ENCODE measurements at places on chromosomes 3 and 15.

DNA sequence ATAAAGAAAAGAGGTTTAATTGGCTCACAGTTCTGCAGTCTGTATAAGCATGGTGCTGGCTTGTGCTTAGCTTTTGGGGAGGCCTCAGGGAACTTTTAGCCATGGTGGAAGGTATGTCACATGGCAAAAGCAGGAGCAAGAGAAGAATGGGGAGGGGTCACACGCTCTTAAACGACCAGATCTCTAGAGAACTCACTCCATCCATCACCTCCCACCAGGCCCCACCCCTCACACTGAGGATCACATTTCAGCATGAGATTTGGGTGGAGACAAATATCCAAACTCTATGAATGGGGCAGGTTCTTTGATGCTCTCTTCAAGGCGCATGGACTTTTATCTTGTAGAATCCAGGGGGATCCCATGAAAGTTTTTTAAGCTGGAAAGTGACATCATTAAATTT is 75.7 kb downstream of the ITPR1 start:
- no peak for DNase-seq

- DNase-seq, result no peak
Measured at GRCh38 chr3:36496684-36497633, 116.7 kb downstream of the STAC start.

DNA sequence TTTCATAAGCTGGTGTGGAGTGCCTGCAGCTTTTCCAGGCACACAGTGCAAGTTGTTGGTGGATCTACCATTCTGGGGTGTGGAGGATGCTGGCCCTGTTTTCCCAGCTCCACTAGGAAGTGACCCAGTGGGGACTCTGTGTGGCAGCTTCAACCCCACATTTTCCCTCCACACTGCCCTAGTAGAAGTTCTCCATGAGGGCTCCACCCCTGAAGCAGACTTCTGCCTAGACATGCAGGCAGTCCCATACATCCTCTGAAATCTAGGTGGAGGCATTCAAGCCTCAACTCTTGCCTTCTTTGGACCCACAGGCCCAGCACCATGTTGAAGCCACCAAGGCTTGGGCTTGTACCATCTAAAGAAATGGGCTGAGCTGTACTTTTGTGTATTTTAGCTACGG is 206.2 kb upstream of the GRM7 start:
- DNase-seq, result no peak

DNA sequence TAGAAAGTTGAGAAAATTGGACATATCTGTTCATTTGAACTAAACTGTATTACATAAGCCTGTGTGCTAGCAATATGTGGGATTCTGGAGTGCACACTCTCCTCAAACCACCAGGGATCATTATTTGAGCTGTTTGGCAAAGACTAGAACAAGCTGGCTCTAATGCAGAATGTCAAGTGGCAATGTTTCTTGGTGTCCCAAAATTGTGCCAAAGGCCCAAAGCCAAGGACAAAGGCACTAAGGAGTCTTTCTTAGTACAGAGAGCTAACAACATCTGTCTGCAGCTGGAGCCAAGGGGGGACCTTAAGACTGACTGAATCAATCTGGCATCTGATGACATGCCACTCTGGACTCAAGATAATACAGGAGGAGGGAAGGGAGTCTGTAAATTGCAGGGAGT is 76.7 kb upstream of the STRIT1 start:
- DNase-seq, result no peak

- DNase-seq, result no peak
Measured at GRCh38 chr3:168127466-168127865, 31.7 kb upstream of the GOLIM4 start.

DNA sequence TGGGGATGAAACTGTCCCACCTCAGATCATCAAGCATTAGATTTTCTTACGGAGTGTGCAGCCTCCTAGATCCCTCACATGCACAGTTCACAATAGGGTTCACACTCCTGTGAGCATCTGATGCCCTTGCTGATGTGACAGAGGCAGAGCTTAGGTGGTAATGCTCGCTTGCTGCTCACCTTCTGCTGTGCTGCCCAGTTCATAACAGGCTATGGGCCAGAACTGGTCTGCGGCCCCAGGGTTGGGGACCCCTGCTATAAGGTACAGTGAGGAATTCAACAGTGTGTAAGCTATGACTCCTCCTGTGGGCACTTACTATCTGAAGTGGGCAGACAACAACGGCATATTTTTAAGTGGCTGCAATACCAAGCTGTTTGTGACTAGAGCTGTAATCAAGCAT is 187.9 kb upstream of the BHLHE40 start:
- DNase-seq, result no peak

DNA sequence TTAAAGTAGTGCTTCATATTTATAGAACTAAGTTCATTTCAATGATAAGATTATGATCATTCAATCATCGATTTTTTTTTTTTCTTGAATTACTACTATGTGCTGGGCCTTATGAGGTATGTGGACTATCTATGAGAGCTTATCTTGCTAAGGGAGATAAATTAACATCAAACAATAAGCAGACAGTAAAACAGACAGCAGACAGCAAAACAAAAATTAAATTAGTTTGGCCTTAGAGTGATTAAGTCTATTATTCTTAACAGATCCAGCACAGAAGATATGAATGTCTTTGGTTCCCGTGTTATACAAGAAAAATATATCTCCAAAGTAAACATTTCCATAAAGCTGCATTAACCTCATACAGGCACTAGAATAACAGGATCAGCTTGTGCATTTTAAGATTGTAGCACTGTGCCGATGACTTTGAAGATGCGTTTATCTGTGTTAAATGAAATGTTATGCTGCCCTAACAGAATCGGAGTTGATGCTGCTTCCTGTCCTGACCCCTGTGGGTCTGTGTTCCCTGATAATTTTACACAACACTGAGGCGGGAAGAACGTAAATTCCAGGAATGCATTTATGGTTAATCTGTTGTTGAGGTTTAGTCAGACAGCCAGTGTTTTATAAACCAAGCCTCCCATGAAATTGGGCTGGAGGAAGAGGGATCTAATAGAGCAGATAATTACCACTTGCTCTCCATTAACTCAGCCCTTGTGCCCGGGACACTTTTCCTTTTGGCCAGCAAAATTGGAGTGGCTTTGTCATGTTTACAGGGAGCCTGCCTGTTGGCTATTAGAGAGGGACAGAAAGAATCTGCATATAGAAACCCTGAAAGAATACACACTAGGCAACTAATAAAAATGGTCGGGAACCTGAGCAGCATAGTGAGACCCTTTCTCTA is 80.8 kb downstream of the GHSR start:
- DNase-seq, result no peak

DNA sequence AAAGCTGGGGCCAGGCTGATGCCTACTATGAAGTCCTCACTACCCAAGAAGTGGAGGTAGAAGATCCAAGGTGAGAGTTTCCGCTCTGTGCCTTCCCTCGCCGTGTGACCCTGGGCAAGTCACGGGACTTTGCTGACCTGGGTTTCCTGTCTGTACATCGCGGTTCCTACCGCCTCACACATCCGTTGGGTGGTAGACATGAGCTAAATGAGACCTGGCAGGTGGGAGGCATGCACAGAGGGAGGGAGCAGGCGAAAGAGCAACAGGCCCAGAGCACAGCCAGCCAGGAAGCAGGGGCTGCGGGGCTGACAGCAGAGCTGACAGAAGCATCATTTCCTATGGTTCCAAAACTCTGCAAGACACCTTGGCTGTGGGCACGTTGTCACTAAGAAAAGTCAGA is 157.3 kb upstream of the BHLHE40 start:
- no peak for DNase-seq

GRCh38 chr3:6716420-6716819 is 144.5 kb upstream of the GRM7 start:
- no peak for DNase-seq

- DNase-seq, result no peak
Measured at GRCh38 chr3:12392101-12392878, 92.0 kb upstream of the TSEN2 start.

DNA sequence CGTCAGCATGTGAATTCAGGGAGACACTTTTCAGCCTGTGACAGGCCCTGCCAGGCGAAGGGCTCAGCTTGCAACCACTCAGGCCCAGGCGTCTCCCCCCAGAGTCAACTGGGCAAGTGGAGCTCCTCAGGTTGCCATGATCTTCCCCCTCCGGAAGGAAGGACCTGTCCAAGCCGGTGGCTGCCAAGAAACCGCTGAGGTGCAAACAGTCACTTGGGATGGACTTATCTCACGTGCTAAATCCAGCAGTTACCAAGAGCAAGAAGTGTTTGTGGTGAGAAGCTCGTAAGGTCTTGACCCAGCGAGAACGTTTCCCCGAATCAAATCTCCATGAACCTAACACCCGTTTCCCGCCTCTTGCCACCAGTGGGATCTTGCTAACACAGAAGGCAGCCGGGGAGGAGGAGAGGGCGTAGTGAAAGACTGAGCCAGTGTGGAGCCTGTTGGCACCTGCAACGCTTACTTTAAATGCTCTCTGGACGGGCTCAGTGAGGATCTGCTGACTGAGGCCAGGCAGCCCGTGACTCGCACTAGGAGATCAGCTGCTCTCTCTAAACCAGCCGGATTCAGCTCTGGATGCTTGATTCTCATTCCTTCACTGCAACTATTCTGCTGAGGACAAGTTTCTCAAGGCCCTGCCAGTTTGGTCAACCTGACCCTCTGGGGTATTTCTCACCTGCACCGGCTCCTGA is 39.0 kb downstream of the IQSEC1 start:
- no peak for DNase-seq

DNA sequence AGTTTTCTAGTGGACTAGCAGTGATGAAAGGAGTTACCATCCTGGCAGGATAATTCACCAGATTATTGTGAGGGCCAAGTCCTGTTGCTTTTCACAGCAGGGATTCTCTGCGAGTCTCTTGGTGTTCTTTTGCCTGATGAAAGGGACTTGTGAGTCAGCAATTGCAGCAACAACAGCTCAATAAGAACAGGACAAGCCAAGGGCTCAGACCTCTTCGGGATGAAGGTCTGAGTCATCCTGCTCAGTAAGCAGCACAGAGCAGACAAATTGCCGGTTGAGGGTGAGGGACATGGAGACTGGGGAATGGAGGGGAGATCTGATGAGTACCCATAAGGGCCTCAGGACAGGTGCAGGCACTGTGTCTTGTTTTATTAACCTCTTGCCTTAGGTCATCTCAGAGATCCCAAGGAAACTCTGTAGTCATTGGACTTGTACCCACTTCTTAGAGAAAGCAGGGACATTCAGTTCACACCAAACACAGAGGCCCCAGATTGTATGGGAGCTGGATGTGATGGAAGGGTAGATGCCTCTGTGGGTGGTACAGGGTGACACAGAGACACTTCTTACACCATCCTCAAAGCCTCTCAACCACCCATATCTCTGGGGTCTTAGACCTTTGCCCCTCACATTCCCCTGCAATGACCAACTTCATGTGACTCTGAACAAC is 173.8 kb upstream of the TLE3 start:
- no peak for DNase-seq
